ENCODE measurements at places on chromosomes 1 and 21.

- DNase-seq: peak; percentile 18
These were observed 20.7 kb upstream of the LAX1 start for GRCh38 chr1:203744075-203744972.

- DNase-seq: peak; percentile 63
These were observed 13.4 kb downstream of the SWT1 start for GRCh38 chr1:185170291-185170848.

DNA sequence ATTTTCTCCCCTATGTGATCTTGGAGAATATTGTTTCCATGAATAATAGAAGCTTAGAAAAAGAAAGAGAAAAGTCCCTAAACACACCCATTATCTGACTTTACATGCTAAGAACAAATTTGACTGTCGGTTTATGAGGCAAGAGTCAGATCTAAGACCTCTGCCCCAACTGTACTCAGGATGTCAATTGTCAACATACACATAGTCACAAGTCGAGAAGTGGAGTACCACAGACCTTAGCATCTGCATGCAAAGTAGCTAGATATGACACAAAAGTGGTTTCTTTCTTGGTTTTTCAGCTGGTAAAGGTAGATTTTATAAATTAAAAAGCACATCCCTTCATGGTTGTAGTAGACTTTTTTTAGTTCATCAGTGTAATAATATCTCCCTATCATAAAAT, 97.2 kb upstream of the DPYD start:
- no peak for DNase-seq

- no peak for DNase-seq
These were observed 63.2 kb downstream of the FOXD2 start for GRCh38 chr1:47501069-47501468.

DNA sequence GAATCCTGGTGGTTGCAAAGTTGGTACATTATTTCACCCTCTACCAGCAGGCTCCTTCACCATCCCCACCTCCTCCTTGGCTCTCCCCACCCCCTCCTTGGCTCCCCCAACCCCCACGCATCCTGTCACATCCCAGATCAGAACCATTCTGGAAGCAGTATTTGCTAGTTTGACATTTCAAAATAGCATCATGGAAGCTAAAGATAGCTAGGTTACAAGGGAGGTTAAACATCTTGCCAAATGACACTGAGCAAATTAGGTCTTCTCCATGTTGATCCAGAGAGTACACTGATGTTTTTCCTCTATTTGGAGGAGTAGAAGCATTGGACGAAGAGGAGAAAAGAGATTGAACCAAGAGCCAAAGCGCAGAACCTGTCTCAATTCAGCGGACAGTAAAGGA, 158.9 kb upstream of the FGGY start:
- no peak for DNase-seq

GRCh38 chr1:93816970-93817678, 61.9 kb downstream of the DNTTIP2 start:
- peak; percentile 80 for DNase-seq

DNA sequence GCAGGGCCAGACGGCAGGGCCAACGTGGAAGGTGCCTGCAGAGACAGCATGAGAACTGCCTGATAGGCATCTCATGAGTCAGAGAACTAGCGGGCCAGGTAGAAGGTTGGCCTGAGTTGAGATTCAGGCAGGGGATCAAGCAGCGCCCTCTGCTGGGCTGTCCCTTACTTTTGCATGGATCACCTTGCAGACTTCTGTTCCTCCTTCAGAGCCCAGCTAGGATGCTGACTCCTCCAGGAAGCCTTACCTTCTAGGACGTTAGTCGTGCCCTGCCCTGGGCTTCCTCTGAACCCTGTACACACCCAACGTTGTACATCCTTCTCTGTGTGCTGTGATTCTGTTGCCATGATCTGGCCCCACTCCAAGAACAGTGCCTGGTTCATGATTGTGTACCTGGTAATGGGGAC, 231.3 kb upstream of the VAMP3 start:
- DNase-seq: no peak

DNA sequence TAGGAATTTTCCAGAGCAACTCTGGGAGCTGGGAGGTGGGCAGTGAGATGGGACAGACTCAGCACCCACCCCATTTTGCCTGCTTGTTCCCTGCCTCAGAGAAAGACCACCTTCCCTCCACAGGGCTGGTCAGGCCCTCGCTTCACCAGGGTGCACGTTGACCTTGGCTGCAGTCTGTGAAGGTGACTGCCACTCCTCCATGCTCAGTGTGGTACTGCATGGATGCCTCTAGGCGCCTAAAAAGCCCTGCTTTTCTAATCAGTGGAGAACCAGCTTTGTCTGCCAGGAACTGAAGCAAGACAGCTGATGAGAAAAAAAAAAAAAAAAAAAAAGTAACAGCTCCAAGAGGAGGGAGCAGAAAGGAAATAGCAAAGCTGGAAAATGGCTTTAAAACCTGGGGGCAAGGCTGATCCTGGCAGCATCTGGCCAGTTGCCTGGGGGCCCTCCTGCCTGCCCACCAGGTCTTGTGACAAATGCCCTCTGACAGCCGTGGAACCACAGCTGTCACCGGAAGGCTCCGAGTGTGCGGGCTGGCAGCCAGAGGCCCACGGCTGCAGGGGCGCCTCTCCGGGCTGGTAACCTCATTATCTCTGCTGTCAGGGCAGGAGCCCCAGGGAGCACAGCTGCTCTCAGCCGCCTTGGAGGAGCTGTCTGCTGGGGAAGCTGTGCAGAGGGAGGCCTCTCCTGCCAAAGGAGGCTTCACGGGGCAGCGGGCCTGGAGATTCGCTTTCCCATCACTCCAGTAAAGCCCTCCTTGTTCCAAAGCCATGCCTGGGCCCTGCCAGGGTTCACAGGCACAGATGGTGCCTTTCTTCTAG, 13.7 kb downstream of the KIAA1614 start:
- DNase-seq: peak; percentile 16

DNA sequence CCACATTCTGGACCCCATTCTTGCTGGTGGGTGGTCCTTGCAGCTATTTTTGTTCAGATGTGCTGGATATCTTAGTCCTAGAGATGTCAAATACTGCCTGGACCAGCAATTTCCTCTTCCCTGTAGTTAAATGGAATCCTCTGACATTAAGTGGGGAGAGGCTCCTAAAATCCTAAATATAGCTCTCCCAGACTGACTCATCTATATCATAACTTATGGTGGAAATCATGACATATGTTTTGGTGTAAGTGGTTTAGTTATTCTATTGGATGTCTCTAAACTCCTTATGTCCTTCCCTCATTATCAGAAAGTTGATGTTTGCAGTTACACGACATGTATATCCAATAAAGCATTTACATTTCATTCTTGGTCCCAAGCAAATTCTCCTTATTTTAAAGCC, 73.1 kb downstream of the KCNJ6 start:
- peak; percentile 66 for DNase-seq

DNA sequence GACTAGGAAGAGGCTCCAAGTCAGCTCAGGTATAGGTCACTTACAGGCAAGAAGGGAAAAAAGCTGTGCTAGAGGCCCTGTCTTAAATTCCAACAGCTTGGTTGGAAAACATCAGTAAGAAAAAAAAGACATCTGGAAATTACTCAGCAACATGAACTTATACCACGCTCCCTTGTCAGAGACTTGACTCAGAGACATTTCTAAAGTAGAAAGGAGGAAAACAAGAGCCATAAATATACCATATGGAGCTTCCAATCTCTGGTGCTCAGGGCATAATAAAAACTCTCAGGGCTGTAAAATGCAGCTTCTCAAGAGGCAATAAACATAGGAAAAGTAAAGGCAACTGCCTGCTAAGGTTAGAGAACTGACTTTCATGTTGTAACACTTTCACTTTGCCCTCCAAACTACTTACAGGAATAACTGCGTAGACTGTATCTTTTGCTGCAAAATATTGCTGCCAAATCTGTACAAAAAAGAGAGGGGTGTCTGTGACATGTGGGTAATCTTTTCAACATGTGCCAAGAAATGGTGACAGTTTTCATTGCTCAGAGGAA, 14.7 kb downstream of the ATPAF1 start:
- no peak for DNase-seq
